HFF-Myc (cell line): ENCODE measurements at places on chromosomes 5 and 9.

- DNase-seq: no peak
These were observed 98.8 kb downstream of the KLHL3 start for GRCh38 chr5:137636830-137637714.

GRCh38 chr5:128196791-128197190 is 113.2 kb downstream of the SLC12A2 start:
- no peak for DNase-seq

- no peak for DNase-seq
These were observed 74.4 kb upstream of the KIF2A start for GRCh38 chr5:62231576-62231975.

DNA sequence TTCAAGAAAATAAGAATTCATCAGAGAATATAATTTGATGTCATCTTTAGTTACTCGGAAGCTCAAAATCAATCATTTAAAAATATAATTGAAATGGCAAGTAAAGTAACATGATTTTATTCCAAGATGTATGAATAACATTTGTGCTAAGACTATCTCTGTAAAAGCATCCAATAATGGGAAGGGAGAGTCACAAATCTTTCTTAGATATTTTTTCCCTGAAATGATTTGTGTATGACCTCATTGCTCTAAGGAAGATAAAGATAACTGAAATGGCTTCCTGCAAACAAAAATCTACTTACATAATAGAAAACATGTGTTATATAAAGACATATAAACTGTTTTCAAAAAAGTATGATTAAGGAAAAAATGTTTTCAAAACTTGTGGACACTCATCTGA is 97.4 kb upstream of the FGF10 start:
- DNase-seq: no peak

DNA sequence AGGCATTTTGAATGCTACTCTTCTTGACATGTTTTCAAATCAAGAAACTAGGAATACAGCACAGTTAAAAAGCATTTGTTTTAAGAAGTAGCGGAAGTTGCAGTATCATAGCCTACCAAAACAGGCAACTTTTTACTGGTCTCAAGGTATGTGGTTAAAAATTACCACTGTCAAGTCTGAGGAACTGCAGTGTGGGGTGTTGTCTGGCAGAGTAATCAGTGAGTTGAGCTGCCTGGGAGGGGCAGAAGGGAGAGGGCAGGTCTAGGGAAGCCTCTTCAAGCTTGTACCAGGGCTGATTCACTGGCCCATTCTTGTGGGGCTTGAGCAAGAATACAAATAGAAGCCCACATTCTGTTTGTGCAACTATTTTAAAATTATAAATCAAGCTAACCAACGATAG is 42.4 kb upstream of the SV2C start:
- no peak for DNase-seq

- no peak for DNase-seq
These were observed 136.0 kb upstream of the EFNA5 start for GRCh38 chr5:107806705-107807104.

GRCh38 chr9:77927265-77927664 is 104.3 kb downstream of the GNAQ start:
- no peak for DNase-seq

DNA sequence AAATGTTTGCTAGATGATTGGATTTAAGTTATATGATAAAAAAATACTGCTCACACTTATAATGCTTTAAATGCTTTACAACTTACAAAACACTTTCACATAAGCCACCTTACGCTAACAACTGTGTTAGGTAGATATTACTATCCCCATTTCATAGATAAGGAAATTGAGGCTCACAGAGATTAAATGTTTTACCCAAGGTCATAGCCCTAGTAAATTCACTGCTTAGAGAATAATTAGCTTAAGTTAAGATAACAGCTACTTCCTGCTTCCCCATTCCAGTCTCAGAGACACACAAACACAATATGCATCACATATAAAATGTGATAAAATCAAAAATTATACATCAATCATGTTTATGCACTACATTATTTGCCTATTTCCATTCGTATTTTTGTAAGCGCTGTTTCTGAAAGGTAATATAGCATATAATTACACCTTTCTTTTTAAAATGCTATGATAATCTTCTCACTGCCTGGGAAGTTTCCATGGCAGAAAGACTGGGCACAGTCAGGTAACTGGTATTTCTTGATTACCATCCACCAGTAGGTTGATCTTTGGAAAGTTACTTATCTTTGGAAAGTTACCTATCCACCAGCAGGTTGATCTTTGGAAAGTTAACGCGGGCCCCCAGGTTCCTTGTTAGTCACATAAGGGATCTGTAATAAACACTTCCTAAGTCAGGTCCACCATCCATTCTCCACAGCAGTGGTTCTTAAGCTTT is 101.1 kb downstream of the NFIB start:
- no peak for DNase-seq

- no peak for DNase-seq
These were observed 593.7 kb upstream of the KLF4 start for GRCh38 chr9:108083160-108083750.

DNA sequence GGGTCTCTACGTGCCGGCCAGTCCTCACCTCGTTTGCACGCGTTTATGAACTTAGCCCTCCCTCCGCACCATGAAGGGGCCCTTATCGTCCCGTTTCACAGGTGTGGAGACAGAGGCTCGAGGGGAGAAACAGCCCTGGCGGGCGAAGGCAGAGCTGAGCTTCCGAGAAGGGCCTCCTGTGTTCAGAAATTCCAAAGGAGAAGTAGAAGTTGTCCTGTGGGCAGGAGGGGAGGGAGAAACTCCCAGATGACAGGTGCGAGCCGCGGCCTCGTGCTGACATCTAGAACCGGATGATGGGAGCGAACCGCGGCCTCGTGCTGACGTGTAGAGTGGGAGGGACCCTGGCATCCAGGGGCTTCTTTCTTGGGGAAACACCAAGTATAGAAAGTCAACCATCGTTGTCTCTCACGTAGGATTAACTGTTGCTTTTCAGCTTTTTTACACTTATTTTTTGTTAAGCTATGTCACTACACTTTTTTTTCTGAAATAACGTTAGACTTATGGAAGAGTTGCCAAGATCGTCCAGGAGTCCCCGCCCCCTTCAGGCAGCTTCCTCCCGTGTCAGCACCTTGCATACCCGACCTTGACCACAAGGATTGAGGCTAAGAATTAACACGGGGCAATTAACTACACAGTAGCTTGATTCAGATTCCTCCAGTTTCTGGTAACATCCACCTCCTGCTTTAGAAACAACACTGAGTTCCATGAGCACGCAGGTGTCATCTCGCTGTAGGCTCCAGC is 42.8 kb upstream of the NKD2 start:
- DNase-seq: no peak

DNA sequence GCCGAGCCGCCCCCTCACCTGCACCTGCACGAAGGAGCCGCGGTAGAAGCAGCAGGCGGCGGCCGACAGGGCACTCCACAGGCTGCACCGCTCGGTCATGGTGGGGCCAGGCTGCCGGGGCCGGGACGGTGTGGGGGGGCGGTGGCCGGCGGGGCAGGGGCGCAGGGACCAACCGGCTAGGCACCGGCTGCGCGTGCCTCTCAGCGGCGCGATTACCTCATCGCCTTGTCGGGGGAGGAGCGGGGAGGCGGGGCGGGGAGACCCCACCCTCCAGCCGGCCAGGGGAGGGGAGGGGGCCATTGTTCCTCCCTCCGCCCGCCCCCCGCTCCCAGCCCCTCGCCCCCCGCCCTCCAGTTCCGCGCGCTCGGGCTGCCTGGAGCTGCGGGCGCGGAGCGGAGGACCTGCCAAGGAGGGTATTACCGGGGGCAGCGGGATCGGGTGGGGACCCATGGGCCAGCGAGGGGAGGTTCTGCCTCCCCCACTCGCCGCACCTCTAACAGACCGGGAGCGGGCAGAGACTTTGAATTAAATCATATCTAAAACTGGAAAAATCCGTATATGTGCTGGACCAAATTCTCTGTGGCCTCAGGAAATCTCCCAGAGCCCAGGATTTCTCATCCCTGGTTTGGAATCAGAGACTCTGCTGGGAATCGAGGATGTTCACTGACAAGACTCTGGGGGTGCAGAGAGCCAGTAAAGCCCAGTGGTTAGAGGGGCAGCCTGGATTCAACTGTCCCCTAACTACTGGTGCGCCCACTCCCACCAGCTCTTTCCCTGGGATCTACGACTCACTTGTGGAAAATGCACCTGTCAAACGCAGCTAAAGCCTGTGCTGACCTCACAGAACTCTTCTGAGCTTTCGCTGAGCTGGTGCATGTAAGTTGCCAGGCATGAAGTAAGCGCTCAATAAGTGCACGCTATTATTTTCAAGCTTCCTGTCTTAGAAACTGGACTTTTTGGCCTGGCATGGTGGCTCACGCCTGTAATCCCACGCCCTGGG is 20.3 kb upstream of the TOR2A start:
- DNase-seq: no peak

DNA sequence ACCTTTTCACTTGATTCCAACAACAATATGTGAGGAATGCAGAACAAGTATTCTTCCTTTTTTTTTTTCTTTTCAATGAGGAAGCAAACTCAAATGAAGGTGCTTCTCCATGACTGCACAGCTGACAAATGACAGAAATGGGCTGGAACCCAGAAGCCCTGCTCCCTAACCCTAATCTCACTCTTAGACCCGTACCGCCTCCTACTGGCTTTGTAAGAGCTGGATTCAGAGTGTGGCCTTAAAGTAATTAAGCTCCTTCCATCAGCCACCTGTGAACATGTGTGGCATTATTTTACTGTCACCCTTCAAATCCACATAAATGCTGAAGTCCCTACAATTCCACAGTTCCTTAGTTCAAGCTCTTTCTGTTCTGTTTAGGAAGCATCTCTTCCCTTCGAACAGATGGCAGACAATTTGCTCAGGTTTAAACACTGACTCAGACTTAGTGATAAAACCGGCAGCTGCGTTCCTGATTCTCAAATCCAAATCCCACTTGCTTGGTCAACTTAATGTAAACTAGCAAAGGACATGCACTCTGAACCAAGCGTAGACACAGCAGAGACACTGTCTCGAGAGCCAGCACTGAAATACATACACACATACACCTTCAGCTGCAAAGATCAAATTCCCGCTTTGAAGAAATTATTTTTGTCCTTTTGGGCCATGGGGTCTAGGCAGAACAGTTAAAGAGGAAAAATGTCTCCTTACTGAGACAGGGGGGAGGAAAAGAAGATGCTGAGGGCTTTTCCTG is 316.7 kb upstream of the TLE4 start:
- DNase-seq: no peak

GRCh38 chr5:168426007-168426863 is 60.0 kb upstream of the RARS1 start:
- no peak for DNase-seq

DNA sequence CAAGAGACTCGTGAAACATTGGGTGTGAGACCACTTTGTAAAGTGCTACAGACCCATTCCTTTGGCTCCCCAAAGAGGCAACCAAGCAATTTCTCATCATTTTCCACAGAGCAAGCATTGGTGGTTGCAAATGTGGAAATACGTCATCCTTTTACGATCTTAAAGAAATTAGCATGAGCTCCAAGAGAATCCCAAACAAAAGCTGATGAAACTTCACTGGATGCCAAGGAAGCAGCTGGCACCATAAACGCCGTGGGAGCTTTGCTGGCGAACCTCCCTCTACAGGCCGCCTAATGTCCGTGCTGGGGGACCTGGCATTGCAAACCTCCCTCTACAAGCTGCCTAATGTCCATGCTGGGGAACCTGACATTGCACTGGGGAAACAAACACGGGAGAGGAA is 432.4 kb downstream of the ACTL7B start:
- DNase-seq: no peak

DNA sequence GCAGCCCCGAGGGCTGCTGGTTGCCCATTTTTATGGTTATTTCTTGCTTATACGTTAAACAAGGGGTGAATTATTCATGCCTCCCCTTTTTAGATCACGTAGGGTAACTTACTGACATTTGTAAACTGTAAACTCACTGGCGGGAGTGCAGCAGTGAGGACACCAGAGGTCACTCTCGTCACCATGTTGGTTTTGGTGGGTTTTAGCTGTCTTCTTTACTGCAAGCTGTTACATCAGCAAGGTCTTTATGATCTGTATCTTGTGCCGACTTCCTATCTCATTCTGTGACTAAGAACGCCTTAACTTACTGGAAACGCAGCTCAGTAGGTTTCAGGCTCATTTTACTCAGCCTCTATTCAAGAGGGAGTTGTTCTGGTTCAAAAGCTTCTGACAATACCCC is 155.0 kb upstream of the PRDM9 start:
- DNase-seq: no peak

GRCh38 chr5:24547132-24547531 is 97.6 kb downstream of the CDH10 start:
- no peak for DNase-seq

- no peak for DNase-seq
These were observed 103.6 kb upstream of the KLF9 start for GRCh38 chr9:70517926-70518610.

DNA sequence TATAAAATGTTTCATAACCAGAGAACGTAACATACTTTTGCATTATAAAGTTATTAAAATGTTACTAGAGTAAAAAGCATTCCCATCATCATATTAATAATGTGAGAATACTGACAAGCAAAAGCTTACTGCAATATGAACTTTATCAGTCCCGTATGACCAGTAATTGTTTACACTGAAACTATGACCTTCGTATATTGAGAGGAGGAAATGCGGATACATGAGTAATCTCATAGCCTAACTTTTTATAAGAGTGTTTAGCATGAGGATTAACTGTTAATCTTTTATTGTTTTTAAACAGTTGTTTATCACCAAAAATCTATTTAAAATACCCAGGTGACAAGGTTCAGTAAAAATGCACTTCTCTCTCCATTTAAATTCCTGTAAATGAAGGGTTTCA is 272.4 kb downstream of the SLF1 start:
- DNase-seq: no peak

- DNase-seq: no peak
These were observed 23.8 kb downstream of the GABRG2 start for GRCh38 chr5:162091336-162091735.

DNA sequence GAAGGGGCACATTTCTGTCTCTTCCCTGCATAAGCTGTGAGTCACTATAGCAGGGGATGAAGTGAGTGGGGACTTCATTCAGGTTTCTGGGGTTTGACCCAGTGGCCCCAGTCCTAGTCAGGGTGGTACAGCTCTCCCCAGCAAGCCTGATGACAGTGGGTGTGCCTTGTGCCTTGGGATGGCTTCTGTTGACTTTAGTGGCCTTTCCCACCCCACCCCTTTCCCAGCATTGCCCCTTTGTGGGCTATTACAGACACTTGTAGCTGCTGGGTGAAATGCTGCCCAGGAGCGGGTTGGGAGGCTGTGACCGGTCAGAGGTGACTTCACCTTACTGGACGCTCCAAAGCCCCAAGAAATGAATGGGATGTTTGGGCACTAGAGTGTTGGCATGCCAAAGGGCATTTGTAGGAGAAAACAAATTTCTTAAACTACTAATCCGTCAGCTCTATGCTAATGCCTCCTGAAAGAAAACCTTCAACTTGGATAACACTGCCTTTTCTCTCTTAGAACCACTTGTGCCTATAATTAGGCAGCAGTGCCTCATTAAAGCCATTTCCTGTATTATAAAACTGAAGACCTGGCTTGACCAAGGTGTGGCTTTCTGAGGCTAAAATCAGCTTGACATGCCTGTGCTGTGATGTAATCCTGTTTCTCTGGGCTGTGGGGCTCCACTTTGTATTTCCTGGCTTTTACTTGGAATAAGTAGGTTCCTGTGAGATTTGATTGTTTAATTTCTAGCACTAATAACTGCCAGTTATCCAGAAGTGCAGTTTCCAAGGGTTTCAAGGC is 119.0 kb upstream of the SLC25A48 start:
- DNase-seq: no peak
